Mesothelial cell of epicardium (in vitro differentiated cells): ENCODE measurements at places on chromosomes 5 and 9.

DNA sequence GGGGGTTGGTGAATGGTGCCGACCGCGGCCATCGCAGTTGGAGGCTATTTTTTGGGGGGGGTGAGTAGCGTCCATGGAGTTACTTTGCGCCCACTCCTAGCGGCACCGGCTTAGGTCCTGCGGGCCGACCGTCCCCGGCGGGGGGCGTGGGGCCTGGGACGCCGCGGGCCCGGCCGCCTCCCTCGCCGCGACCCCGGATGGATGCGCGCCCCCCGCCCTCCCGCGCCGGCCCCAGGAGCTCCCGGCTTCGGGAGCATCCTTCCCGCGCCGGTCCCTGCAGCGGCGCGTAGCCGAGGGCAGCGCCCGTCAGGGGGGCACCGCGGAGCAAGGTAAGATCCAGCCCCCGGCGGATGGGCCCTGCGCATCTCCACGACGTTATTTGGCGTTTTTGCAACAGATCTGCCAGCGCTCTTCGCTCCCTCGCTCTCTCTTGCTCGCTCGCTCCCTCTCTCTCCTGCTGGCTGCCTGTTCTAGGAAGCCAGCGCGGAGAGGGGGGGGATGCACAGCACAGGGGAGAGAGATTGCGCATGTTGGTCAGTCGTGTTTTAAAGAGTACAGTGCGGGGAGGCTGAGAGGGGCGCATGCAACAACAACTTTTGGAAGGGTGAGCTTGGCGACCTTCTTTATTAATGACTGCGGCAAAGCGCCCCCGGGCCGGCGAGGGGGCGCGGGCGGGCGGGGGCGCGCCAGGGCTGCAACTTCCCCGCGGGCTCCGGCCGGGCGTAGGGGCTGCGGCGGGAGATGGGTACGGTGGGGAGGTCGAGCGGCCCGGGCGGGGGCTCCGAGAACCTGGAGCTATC lies 413 bp downstream of the JADE2 start:
- peak; percentile 59 for DNase-seq

DNA sequence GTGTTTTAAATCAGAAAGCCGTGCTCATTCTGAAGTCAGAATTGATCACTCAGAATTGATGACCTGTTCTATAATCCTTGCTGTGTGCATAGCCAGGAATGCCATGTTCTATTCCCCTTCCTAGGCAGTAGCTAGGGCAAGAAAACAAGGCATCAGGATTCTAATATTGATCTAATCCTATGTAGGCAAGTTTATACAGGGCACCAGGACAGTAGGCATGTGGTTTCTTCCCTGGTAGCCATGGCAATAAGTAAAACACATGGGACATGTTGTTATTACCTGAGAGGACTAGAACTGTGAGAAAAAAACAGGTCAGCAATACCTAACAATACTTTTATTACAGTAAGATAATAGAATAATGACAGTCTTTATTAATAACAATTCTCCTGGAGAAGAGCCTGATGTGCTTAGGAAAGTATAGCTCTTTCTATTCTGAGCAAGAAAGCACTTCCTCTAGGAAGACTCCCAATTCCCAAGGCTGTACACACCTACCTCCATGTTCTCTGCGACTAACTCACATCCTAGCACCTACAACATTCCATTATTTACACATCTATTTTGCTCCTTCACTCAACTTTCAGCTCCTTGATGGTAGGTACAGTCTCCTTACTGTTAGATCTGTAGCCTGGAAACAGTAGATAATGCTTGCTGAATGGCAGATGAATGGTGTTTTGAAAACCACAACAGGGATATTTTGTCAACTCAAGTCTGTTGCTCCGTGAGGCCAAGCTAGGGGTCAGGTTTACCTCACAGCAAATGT lies 70.8 kb downstream of the STX17 start:
- no peak for DNase-seq

DNA sequence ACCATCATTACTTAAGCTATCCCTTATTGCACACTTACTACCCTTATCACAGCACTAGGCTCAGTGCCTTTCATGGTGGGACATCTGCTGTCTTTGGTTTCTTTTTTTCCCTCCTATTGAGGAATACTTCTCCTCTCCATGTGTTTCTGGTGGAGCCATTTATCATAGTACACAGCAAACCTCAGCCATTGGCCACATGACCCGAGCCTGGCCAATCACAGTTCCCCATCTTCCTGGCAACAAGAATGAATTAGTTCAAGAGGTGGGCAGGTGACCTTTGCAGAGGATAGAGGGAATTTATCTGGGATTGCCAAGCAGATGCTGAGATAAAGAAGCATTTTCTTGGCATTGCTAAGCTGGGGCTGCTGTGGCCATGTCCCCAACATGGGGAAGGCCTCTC lies 101.1 kb upstream of the ZNF618 start:
- DNase-seq: no peak

GRCh38 chr9:20526500-20527319 lies 95.6 kb downstream of the MLLT3 start:
- DNase-seq: no peak

GRCh38 chr5:150139334-150139733 lies 16.3 kb downstream of the PDGFRB start:
- no peak for DNase-seq

GRCh38 chr9:132409828-132410528 lies at the start of gene CFAP77:
Gene CFAP77 (plus strand): TSS chr9:132410211. CDS start chr9:132410272, 61 bp downstream.
- peak; percentile 38 for DNase-seq

GRCh38 chr5:120848883-120849282 lies 384.8 kb downstream of the PRR16 start:
- no peak for DNase-seq
